NCI-H1048 (cell line): ENCODE measurements at places on chromosomes 12 and 14.

DNA sequence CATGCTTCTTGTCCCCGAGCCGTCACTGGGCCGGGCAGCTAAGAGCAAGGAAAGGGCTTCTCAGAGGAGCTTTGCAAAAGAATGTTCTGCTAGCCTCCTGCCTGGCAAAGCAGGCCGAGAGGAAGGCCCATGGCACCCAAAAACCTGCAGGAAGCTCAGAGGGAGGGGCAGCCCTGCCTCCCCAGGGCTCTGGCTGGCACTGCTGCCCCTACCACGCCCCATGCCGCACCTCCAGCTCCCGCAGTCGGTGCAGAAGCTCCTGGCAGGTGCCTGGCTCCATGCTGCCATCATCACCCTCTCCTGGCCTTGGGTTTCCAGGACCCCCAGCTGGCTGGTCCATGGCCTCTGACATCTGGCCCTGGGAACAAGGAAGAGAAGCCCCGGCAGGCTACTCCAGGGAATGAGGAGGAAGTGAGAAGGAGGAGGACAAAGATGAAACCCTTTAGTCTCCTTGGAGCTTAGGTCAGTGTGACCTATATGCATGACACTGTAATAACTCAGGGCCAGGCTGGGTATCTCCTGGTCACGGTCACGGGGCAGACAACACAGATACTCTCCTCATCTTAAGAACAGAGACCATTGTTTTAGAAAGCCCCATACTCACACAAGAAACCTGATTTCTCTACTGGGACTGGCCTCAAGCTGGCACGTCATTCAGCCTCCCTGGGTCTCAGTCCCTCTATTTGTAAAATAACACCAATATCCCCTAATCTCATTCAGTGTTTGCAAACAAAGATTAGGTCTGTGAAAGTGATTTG, 24.3 kb downstream of the NCKAP5L start:
- DNase-seq = no peak

DNA sequence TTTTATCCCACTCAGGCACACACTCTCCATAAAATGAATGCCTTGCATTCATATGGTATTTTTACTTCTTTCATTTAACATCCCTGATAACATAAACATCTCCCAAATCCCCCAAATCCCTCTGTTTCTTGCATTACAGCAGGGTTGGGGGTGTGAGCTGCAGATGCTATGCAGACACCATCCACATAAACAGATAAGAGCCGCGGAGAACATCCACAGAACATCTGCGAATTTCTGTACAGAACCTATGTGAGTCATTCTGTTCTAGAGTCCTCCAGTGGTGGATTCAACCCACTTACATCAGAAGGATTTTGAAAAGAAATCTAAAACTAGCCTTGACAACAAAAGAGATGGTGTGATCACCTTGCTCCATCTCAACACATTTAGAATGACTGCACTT, 20.3 kb downstream of the FBLN5 start:
- no peak for DNase-seq

DNA sequence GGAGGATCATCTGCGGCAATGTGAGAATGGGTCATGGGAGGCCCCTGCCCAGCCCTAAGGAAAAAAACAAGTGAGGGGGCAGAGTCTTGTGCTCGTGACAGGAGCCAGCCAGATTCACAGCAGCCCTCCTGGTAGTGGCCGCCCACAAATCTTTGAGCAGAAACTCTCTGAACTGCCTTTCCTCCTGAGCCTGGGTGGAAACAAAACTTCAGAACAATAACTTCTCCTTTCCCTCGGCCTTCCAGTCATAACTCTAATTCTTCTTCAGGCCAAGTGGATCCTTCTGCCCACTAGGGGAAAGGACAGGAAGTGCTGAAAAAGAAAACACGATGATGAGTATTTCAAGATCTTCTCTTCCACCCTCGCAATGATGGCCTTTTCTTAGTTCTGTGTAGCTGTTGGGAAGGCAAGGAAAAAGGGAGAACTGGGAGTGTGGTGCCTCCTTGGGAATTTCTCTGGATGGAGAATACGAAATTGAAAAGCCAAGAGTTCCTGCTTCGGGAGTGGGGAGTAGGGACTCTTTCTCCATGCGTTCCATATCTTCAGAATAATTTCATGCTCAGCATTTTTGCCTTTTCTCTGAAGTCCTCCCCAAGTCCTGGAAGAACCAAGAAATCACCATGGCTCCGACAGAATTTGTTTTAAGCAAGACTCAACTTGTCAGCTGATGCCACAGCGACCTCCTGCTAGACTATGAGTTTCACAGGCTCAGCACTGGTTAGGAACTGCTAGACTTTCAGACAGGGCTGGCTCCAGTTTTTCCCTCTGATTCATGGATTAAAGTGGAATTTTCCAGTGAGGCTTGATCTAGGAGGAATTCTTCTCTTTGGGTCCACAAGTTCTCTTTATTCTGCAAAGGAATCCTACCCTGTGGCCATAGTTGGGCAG, 188.9 kb downstream of the CAND1 start:
- no peak for DNase-seq

- DNase-seq = no peak
Measured at GRCh38 chr14:106286697-106287290, 760.4 kb downstream of the TMEM121 start.

GRCh38 chr12:58296863-58297262, 355.5 kb downstream of the ATP23 start:
- no peak for DNase-seq

DNA sequence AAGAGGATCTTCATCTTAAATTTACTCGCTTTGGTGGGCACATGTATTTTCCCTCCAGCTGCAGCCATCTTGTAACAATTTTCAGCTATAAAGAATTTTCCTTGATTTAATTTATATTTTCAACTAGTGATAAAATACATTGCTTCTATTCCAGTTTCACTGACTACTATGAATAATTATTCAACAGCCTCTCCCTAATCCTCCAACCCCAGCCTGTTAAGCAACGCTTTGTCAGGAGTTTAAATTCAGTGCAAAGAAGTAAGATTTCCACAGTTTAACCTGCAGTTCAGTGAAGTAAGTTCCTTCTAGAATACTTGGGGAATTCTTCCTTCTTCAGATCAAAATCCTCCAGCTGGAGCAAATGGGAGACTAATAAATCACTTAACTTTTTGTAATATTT, 180.2 kb downstream of the MSRB3 start:
- DNase-seq = no peak

- no peak for DNase-seq
Measured at GRCh38 chr14:92264195-92264594, 58.8 kb upstream of the SLC24A4 start.

- DNase-seq = no peak
Measured at GRCh38 chr14:100065942-100066574, 836 bp downstream of the EVL start.

- DNase-seq = no peak
Measured at GRCh38 chr12:103913100-103913499, 17.1 kb upstream of the HSP90B1 start.

GRCh38 chr12:119225454-119225853, 46.7 kb downstream of the HSPB8 start:
- no peak for DNase-seq

DNA sequence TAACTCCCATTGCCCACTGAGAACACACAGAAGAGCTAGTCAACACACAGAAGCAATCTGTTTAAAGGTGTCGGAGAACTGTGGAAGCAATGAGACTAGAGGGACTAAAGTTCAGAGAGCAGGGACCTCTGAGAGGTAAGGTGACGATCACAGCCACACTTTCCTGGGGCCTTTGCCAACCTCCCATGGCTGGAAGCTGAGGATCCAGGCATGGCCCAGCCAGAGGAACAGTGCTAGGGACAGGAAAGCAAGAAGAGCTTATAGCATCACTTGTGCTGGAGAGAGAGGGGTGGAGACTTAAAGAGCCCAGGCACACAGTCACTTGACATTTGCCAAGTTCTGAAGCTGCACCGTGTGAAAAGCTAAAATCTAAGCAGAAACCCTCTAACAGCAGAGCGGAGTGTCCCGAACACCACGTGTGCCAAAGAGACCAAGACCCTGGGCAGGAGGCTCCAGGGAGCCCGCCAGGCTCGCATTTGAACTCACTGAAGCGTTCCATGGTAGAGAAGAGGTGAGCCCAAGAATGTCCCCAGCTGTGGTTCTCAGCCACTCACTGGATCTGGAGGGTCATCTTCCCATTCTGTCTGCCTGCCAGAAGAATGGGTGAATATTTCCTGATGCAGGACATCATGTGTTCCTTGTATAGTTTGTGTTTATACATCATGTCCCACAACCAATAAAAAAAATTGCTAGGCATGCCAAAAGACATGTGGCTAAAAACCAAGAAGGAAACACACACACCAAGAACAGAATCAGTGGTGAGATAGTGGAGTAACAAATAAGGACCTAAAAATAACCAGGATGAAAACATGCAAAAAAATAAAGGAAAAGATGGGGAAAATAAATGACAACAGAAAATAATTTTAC, 174.0 kb upstream of the C14orf180 start:
- no peak for DNase-seq

- no peak for DNase-seq
Measured at GRCh38 chr12:5102261-5102789, 58.6 kb downstream of the KCNA5 start.

GRCh38 chr12:64160711-64161060, 61.4 kb downstream of the KICS2 start:
- no peak for DNase-seq

- DNase-seq = no peak
Measured at GRCh38 chr12:51926718-51927117, 19.4 kb downstream of the ACVRL1 start.

- no peak for DNase-seq
Measured at GRCh38 chr12:70507442-70507841, 129.8 kb downstream of the PTPRB start.

DNA sequence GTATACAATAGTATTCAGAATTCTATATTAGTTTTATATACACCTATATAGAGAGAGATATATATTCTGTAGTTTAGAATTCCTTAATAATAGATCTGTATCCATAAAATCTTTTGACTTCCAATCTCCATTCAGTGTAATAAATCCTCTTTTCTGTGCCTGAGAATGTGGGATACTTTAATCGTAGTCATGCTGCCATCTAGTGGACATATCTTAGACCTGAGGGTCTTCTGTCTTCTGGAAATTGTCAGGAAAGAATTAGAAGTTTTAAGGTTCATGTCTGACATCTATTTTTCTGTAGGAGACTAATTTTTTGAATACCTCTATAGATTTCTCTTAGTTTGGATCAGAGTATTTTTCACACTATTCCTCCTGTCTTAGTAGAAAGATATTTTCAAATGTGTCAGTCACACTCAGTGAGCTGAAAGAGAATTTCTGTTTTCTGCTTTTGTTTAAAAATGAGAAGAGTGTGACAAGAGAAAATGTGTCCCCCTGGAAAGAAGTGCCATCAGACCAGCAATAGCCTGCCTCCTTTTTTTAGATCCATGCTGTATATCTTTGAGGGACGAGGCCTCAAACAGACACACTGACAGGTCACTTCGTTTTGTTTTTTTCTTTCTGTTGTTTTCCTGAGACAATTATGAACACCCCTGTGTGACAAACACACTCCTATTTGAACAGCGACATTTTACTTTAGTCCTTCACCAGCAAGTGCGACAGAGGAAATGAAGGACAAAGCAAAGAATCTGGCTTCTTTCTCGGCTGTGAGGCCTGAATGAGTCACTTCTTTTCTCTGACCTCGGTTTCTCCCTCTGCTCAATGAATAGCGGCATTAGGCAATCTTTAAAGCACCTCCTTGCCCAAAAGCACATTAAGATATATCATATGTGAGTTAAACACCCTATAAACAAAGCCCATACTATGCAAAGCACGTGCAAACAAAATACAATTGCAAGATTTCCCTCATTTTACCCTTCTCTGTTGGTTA, 96.3 kb downstream of the GALC start:
- no peak for DNase-seq

DNA sequence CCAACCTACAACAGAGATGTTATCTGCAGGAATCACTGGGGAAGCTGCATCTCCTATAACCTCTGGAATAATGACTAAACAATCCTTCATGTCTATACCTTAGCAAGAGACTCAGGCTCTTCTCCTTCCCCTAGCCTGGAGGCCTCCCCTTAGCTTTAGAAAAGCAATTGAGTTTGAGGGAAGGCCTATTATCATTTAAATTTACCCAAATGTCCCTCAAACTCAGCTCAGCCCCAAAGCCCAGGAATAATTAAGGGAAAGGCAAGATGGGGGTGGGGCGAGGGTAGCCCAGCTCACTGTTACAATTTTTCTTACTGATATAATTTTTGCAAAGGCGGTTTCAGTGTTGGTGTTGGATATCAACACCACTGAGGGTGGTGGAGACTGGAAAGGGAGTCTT, 151.4 kb upstream of the EEA1 start:
- no peak for DNase-seq

DNA sequence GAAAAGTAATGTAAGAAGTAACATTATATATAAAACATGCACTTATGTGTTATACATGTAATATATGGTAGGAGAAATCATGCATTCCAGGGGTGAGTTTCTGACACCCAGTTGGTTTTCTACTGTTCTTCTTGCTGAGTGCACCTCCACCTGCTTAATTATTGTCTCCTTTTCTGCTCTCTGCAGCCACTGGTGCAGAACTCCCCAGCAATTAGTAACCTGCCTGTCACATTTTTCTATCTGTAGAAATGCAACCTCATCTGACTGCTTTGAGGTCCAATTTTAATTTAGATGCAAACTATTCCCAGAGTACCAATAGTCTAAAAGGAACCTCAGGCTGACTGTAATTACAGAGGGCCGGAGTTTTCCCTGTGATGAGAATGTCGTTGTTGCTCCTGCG, 842.1 kb downstream of the AACS start:
- no peak for DNase-seq

DNA sequence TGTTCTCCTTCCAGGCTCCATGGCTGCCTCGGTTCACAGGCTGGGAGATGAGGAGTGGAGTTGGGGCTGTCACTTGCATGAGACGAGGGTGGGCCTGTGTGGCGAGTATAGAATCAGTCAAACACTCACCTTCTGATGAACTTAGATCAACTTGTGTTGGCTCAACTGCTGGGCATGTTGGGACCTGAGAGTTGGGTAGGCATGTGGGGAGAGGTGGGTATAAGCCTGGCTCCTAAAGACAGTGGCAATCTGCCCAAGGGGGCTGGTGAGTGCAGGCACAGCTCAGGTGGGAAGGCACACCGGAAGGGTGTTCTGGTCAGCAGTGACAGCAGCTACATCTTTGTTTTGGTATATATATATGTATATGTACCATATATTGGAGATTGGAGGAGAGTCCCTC, 30.1 kb upstream of the TDRD9 start:
- DNase-seq = no peak

DNA sequence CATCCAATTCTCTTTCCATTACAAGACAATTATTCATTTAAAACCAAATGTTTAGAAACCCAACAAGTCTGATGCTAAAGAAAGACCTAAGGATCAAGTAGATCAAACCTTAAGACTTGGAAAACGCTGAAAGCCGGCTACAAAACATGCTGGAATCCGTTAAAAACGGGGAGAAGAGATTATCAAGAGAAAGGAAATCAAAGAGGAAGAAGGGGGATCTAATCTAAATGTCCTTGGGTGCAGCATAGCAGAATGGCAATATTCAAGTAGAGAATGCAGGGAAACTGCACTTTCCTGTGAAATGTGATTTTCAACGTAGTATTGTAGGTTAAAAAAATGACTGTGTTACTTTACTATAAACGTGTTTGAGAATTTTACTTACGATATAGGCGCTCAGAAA, 1.3 kb downstream of the PPP1R13B start:
- no peak for DNase-seq

- DNase-seq = no peak
Measured at GRCh38 chr12:115140981-115141655, 457.1 kb upstream of the TBX3 start.

- no peak for DNase-seq
Measured at GRCh38 chr14:35286003-35286600, 6.1 kb upstream of the PSMA6 start.

- no peak for DNase-seq
Measured at GRCh38 chr12:119147847-119148448, 30.8 kb upstream of the HSPB8 start.
